ENCODE measurements at places on chromosomes 12 and 14.

GRCh38 chr14:66595394-66595793 lies 87.4 kb downstream of the GPHN start:
- DNase-seq, result no peak

- DNase-seq, result no peak
These were observed 1.4 kb downstream of the LIN7A start for GRCh38 chr12:80936353-80936641.

DNA sequence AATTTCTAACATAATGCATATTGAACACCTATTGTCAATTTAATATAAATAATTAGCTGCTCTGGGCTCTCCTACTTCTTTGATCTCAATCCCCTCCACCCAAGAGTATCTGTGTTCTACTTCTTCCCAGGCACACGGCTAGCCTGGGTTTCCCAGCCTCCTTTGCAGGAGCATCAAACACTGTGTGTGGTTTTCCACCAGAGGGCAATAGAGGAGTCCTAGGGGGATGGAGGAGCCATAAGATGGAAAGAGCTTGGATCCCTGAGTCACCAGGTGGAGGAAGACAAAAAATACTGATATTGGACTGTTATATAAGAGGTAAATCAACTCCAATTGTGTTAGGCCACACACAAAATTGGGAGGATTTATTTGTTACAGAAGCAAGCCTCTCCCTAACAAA lies 333.7 kb downstream of the GLT1D1 start:
- peak; percentile 13 for DNase-seq

- no peak for DNase-seq
These were observed 58.8 kb downstream of the AEBP2 start for GRCh38 chr12:19498099-19498498.

DNA sequence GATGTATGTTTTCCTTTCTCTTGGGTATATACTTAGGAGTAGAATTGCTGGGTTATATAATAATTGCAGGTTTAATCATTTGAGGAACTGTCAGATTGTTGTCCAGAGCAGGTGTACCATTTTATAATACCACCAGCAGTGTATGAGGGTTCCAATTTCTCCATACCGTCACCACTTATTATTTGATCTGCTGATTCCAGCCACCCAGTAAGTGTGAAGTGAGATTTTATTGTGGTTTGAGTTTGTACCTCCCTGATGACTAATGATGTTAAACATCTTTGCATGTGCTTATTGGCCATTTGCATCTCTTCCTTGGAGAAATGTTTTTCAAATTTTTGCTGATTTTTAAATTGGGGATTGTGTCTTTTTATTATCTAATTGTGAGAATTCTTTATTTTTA lies 15.1 kb downstream of the NCKAP5L start:
- DNase-seq, result no peak

DNA sequence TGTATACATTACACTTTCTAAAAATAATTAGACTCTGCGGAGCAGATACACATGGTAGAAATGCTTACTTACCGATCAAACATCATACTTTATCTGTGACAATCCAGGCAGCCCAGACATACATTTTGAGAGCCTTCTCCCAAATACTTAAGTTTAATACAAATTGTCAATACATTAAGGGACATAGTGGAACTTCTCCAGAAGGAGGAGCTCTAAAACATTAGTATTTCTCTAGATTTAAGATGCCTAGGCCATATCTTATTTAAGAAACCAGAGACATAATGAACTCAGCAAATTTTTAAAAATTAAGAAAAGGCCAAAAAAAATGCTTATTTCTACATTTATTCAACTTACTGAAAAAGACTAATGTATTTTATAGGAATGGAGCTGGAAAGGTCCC lies 16.1 kb downstream of the ACSM4 start:
- DNase-seq, result no peak

GRCh38 chr12:44653861-44654527 lies 222.1 kb downstream of the NELL2 start:
- no peak for DNase-seq

GRCh38 chr14:39267608-39268005 lies 33.9 kb downstream of the MIA2 start:
- DNase-seq, result no peak
